ENCODE measurements at places on chromosomes 5 and 9. TPM values are rescaled to one million over a fixed set of nuclear protein-coding genes. Genes with fewer than 3 reads are reported as not detected.

Gene FCN1
- not detected for total RNA-seq

Gene PCDHB14
- not detected for total RNA-seq

Gene IFT74
- 8.7 TPM for total RNA-seq

Gene COL23A1
- total RNA-seq: 0.34 TPM

Gene CAMK2A
- 0.36 TPM for total RNA-seq

Gene PCDHB13
- total RNA-seq: under 0.01 TPM

Gene SOX30
- not detected for total RNA-seq

Gene SLC34A3
- total RNA-seq: not detected

Gene IFNB1
- 0.69 TPM for total RNA-seq

Gene TGFBI
- 20.4 TPM for total RNA-seq

Gene RASGRF2
- under 0.01 TPM for total RNA-seq

Gene NUTM2F
- not detected for total RNA-seq

Gene GABRP
- not detected for total RNA-seq

Gene SKP1
- 162 TPM for total RNA-seq

Gene LHX3
- total RNA-seq: not detected

Gene FRMD3
- under 0.01 TPM for total RNA-seq

Gene FIBCD1
- total RNA-seq: 0.67 TPM

Gene N4BP3
- total RNA-seq: 0.67 TPM

Gene SLC23A1
- not detected for total RNA-seq

Gene ANXA2R
- 0.46 TPM for total RNA-seq

Gene ZBTB6
- 14.5 TPM for total RNA-seq

Gene TUSC1
- 13.7 TPM for total RNA-seq

Gene PCDHA9
- not detected for total RNA-seq

Gene NACC2
- total RNA-seq: 21.0 TPM

Gene C9orf57
- total RNA-seq: not detected

Gene ZNF462
- 20.0 TPM for total RNA-seq

Gene NCS1
- 37.8 TPM for total RNA-seq

Gene AK8
- under 0.01 TPM for total RNA-seq

Gene IL9
- not detected for total RNA-seq

Gene SLC45A2
- total RNA-seq: 114 TPM

Gene PCDHA4
- under 0.01 TPM for total RNA-seq

Gene TMEM171
- 31.6 TPM for total RNA-seq

Gene SV2C
- total RNA-seq: under 0.01 TPM

Gene SPINK13
- not detected for total RNA-seq

Gene GABBR2
- total RNA-seq: 5.1 TPM

Gene CCL27
- 0.34 TPM for total RNA-seq

Gene RNF208
- not detected for total RNA-seq

Gene CARTPT
- total RNA-seq: not detected

Gene MLANA
- 969 TPM for total RNA-seq

Gene SLC36A3
- total RNA-seq: not detected

Gene SLC36A2
- not detected for total RNA-seq

Gene PCDHGA4
- 0.67 TPM for total RNA-seq

Gene IL5
- total RNA-seq: not detected
